Stimulated activated CD8-positive, alpha-beta memory T cell treated with anti-CD3 and anti-CD28 coated beads, Interleukin-12 subunit alpha, Interleukin-12 subunit beta, amount 100 ng/mL, for 4 hours (primary cell): ENCODE measurements at places on chromosomes 7 and 10.

- DNase-seq: no peak
Observed at GRCh38 chr10:132398566-132398991, 1.6 kb downstream of the PWWP2B start.

DNA sequence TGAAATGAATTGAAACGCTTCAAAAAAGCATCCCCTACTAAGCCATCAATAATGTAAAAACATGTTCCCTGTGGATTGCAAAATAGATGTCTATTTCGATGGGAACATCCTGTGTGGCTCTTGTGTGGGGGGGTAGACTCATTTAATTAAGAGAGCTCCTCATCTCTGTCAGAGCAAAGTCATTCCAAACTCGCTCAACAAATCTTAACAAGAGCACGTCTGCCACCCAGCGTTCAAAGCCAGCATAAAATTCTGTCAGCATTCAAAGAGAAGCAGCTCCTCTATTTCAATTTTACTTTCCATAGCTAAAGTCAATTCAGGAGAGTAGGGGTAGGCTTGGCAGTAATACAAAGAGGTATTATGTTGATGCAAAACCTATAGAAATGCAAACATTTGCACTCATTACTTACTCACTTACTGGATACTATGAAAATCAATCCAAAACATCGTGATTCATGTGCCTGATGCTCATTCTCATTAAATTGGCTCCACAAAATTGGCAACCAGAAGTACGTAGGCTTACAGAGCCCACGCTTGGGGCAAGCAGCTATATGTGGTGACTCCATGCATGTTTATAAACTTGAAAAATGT lies 114.9 kb downstream of the IPMK start:
- no peak for DNase-seq

DNA sequence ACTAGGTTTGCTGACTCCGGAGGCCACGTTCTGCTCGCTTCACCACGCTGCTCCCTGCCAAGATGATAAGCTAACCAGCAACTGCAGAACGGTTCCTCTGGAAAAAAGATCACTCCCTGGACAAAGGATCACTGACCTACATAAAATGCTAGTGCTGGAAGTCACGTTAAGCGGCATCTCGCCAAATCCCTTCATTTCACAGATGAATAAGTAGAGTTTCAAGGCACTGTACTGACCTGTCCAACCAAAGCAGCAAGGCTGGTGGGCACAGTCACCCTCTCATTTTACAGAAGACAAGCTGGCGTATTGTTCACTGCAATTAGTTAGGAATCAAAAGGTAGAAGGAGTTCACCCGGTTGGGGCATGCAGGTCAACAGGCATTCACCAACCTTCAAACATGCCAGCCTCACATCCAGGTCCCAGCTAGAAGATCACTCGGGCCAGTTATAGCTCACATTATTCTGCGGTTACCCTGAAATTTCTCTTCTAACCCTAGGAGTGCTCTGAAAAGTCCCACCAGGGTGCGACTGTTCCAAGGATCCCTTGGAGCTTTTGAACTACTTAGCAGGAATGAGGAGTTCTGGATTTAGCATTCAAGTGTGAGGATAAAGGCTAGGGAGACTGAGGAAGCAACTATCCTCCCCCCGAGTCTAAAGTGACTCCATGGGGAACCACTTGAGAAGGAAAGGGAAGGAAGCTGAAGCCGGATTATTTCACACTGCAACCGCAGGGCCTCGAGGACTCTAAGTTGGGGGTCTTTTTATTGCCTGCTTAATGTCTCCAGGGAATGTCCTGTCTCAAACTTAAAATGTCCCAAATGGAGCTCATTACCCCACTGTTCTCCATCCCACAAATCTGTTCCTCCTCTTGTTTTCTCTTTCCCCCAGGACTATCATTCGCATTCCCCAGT lies 32.8 kb downstream of the HIPK2 start:
- no peak for DNase-seq

GRCh38 chr10:87915989-87916388 lies 52.6 kb downstream of the PTEN start:
- no peak for DNase-seq

GRCh38 chr7:140669352-140669751 lies 3.4 kb upstream of the ADCK2 start:
- no peak for DNase-seq

GRCh38 chr7:5550385-5550784 lies 126.8 kb upstream of the TNRC18 start:
- DNase-seq: no peak

GRCh38 chr7:134701272-134701671 lies 54.6 kb downstream of the BPGM start:
- no peak for DNase-seq

DNA sequence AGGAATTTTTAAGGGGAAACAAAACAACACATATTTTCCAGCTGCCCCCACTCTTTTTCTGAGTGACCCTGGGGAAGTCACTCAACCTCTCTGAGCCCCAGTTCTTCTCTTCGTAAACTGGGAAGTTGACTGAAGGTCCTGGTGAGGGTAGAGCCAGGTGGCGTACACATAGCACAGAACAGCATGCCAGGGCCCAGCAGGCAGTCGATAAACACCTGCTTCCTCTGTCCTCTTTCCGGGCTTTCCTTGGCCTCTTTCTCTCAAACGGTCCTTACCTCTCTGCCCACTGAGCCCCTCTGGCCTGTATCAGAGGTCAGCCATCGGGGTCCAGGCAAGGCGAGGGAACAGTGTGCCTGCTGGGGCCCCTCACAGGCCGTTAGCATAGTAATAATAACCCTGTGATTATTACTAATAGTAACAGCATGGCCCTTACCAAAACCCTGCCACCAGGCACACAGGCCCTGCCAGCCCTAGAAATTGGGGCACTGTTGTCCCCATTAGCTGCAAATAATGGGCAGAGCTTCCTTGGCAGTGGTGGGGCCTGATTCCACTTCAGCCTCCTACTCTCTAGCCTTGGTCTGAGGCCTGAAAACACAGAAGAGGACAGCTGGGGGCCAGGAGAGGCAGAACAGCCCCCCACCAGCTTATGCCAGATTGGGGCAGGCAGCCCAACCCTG lies 37.3 kb upstream of the SLC29A3 start:
- no peak for DNase-seq

- DNase-seq: no peak
Observed at GRCh38 chr10:106537866-106538265, 626.6 kb downstream of the SORCS1 start.
